Thoracic aorta (tissue), 2 donors: ENCODE measurements at places on chromosomes 3 and 15.

- DNase-seq, result no peak
Observed at GRCh38 chr3:46576879-46577278, 10.8 kb upstream of the LRRC2 start.

DNA sequence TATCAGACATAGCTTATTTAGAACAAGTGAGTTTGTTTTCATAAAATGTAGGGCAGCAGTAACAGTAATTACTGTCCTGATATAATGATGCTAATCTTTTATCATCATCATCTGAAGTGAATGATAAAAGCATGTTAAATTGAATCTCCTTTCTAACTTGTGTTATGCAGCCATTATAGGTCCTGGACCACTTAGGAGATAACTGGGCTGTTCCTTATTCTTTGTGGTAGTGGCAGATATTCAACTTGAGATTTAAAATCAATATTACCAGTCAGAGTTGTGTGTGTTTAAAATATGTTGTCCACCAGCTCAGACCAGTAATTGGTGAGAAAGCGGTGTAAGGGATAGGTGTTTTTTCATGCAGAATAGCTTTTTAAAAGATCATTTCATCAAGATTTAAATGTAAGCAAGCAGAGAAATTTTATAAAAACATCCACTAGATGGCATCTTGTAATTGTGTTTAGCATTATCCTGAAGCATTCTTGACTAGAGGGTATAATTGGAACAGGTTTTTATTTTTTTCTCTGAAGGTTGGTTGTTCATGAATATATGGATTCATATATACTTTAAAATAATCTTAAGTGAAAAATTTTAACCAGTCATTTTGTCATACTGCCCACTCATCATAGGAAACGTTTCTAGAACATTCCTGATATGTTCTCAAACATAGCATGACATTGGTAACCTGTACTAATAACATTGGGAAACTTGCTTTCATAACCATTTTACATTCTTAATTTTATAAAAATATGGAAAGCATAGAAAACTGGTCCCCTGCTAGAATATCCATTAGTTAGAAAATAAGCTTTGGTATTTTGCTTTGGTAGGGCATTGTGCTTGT lies 153.9 kb downstream of the BBX start:
- no peak for DNase-seq

DNA sequence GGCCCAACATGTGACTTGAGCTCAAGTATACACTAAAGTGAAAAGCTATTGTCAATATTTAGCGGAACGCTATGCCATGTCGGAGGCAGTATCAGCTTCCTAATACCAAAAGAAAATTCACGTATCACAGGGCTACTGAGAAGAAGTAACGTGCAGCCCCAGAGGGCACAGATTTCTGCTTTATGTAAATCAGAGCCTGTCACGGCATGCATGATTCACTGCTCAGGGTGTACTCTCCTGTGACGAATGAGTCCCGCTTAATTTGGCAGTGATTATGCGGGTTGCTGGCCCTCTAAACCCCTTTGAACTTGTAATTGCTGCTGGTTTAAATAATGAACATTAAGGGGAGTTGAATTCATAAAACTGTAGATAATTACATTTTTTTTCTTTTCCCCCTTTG lies 85.3 kb downstream of the MEIS2 start:
- peak; percentile 19 for DNase-seq

GRCh38 chr3:65004795-65005295 lies 317.0 kb upstream of the ADAMTS9 start:
- no peak for DNase-seq

GRCh38 chr15:79620112-79620857 lies 188.1 kb downstream of the MINAR1 start:
- no peak for DNase-seq

DNA sequence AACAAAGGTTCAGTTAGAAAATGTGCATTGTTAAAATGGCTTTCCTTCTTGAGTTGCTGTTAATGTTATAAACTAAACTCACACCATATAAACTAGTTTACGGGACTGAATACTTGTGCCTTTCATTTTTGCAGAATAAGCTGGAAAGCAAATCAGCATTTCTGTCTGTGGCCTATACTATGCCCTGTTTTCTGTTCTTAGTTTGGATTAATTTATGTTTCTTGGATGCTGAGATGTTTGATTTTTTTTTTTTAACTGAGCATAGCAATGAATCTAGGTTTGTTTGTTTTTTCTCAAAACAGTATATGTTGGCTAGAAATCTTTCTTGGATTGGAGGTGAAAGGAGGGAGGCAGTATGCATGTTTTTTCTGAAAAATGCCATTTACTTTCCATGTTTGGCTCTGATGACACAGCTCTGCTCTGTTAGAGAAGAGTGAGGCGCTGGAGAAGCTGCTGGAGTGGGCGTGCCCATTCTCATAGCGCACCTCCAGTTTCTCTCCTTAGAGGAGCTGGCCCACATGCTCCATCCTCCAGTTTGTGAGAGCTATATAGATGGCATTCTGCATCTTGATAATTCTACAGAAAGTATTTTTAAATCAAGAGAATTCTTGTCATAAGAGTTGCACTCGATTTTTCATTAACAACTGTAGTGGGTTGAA lies 423.6 kb upstream of the TPM1 start:
- no peak for DNase-seq

GRCh38 chr3:172846706-172847105 lies 96.2 kb downstream of the ECT2 start:
- no peak for DNase-seq

- no peak for DNase-seq
Observed at GRCh38 chr3:22101811-22102210, 350.8 kb upstream of the ZNF385D start.

GRCh38 chr3:74739242-74739641 lies 124.8 kb upstream of the CNTN3 start:
- no peak for DNase-seq

- no peak for DNase-seq
Observed at GRCh38 chr3:13822871-13823585, 56.8 kb downstream of the WNT7A start.

GRCh38 chr3:152621006-152621868 lies 213.7 kb upstream of the P2RY1 start:
- no peak for DNase-seq

- DNase-seq, result no peak
Observed at GRCh38 chr15:45276831-45277230, 24.8 kb downstream of the SLC28A2 start.

DNA sequence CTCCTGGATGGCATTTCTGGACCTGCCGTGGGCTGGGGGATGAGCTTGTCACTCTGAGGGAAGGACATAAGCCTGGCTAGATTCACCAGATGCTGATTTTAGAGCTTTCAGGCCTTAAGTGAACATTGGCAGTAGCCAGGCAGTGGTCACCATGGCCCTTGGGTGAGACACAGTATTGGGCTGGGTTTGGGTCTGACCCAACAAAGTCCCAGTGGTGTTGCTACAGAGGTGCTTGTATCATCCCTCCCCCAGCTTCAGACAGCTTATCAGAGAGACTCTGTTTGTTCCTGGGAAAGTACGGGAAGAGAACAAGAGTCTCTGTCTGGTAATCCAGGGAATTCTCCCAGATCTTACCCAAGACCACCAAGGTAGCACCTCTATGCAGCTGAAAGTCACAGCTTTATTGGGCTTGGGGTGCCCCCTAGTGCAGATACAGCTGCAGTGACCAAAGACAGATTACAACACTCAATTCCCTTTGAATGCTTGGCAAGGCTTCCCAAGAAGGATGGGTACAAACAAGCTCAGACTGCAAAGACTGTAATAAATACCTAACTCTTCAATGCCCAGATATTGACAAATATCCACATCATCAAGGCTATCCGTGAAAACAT lies 9.8 kb upstream of the RUVBL1 start:
- no peak for DNase-seq

DNA sequence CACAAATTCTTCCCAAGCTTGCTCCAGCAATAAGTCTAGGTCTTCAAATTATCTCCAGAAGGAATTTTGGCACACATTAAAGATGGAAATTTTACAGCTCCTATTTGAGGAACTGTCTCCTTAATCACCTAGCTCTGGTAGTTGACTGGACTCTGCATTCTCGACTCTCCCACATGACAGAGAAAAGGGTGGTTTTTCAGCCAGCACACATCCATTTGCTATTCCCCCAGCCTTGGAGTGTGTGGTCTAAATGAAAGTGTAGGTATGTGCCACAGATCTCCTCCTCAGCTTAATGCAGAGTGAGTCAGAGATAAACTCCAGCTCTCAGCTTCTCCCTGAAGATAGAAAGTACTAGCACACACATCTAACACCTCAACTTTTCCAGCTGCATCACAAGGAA lies 62.2 kb upstream of the ALCAM start:
- DNase-seq, result no peak

- DNase-seq, result no peak
Observed at GRCh38 chr3:23916152-23916885, 471 bp downstream of the NKIRAS1 start.

DNA sequence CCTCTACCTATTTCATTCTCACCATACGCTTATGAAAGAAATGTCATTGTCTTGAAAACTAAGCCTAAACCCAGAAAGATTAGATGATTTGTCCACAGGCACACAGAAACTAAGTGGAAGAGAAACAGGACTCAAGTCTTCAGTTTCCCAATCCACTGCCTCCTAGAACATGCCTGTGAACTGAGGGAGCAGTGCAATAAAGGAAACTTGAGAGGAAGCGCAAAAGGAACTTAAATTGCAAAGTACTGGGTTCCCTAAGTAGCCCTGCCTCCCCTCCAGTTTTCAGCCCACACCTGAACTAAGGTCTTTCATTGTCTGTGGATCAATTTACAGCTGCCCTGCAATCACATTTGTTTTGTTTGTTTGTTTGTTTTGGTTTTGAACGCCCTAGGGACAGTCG lies 56.7 kb upstream of the TSEN2 start:
- DNase-seq, result no peak

DNA sequence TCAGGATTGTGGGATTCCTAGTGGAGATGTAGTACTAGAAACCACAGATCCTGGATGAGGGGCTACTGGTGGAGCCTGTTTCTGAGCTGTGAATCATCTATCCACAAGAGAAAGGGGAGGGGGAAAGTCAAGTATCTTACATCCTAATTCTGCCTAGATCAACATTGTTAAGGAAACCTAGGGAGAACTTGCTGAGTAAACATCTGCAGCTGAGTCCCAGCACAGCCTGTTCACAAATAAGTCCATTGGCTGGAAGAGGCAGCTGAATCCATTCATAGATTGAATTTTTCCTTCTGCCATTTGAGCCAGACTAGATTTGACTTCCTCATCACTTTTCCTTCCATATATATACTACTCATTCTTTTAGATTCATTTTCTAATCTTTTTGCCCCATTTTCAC lies 460.5 kb downstream of the TUSC7 start:
- DNase-seq, result no peak

GRCh38 chr3:152870027-152870426 lies 35.1 kb downstream of the P2RY1 start:
- no peak for DNase-seq

- DNase-seq, result peak; percentile 12
Observed at GRCh38 chr3:169662132-169662842, 1.2 kb downstream of the MECOM start.

DNA sequence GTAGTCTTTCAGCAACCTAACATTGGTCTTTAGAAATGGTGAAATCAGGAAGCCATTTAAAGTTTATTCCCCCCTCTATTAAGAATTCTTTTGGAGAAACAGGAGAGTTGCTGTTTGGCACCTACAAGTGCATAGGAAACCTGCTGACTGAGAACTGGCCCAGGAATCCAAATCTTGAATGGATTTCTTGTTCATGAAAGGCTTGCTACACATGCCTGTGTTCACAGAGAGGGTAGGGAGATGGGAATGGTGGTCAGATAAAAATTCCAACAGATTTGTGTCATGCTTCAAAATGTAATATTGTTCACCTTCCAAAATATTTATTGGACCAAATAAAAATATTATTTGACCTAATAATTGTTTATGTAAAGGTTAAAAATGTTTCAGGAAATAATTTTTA lies 24.2 kb upstream of the ZPLD1 start:
- no peak for DNase-seq

- DNase-seq, result no peak
Observed at GRCh38 chr3:189249987-189250386, 78.2 kb downstream of the TPRG1 start.

GRCh38 chr3:85004147-85004546 lies 45.4 kb downstream of the CADM2 start:
- no peak for DNase-seq

DNA sequence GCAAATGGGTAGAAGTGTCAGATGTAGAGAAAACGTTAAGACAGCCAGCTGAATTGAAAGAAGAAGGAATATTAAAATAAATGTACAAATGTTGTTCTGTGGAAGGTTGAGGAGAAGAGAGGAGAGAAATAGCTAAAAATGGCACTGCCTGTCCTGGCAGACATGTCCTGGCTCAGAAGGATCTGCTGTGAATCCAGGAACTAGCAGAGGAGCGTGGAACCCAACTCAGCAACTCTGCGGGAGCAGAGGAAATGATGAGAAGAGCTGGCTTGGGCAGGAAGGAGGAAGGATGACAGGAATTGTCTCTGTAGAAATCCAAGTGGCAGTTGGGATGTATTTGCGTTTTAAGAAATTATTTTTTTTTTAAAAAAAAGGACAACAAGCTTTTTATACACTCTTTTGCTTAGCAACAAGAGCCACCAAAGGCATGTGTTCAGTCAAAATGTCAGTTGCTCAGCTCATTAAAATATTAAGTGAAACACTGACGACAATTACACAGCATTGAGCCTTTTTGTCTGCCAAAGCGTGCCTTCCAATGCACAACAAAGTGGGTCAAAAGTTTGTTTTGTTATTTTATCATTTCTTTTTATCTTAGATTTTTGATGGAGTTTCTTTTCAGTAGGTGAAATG lies 16.1 kb downstream of the NANOGP8 start:
- no peak for DNase-seq

DNA sequence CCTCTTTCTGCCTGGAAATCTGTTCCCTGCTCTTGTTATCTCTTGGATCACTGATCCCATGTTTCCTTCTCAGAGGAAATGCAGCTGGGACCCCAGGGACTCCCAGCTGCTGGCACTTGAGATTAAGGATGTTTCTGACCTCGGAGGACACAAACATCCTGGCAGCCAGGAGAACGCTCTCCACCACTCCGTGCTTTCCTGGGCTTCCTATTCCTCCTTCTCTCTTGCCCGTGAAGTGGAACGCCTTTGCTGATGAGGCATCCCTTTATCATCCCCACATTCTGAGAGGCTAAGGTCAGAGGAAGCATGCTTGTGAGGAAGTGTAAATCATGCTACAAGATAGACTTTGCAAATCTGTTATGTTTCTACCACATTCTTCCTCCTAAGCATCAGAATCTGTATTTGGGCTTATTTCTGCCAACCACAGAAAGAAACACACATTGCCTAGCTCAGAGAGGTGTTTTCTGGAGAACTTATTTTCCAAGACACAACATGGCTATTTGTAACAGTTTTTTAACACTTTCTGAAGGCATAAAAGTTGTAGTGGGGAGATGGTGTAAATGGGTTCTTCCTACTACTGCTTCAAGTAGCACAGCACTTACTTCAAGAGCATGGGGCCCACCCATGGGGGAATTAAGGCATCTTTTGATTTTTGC lies 25.6 kb upstream of the LDHAL6B start:
- DNase-seq, result no peak
